HCEC 1CT (cell line): ENCODE measurements at places on chromosomes 4 and X.

DNA sequence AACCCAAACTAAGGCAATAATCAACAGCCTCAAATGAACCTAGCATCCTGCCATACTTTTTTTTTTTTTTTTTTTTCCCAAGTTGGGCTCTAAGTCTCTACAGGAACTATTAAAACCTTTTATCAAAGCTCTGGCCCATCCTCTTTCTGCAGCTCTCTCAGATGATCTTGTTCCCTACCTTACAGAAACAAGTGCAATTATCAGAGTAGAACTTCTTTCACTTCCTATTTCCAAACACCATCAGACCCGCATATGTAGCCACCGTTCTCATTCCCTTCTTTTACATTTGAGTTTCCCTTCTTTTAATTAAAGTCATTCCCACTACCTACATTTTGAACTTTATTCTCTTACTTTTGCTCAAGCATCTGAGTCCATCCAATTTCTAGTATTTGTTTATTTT lies 690.6 kb downstream of the DMD start:
- no peak for DNase-seq

GRCh38 chr4:183499801-183500200 lies 5.1 kb upstream of the ING2 start:
- DNase-seq, result no peak

DNA sequence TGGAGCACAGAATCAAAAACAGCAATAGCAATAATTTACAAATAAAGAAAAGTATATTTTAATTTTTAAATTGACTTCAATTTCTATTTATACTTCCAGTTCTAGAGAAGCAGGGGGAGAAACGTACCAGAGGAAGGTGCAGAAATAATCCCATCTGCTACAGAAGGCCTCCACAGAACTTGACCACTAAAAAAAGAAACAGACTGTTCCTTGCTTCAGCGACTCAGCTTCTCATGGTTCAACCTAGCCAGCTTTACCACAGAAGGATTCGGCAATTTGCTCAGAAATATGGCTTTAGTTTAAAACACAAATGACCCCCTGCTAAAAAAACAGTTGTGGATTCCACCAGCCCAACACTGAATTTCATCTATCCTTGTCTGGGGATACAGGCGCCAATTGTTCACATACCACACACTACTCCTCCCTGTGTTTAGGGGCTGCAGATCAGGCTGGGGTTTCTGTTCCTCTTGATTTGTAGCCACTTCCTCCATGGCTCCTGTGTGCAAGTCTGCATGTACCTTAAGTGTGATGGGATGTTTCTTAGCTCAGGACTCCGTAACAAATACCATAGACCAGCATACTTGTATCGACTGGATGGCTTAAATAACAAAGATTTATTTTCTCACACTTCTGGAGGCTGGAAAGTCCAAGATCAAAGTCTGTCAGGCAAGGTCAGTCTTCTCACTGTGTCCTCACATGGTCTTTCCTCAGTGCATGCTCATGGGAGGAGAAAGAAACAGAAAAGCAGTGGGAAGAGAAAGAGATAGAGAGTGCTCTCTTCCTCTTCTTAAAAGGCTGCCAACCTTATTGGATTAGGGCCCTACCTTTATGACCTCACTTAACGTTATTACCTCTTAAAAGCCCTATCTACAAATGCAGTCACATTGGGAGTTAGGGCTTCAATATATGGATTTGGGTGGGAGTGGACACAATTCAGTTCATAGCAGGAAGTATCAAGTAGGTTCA lies 79.1 kb downstream of the AMOT start:
- no peak for DNase-seq

GRCh38 chr4:57156242-57156990 lies 46.2 kb upstream of the IGFBP7 start:
- no peak for DNase-seq

DNA sequence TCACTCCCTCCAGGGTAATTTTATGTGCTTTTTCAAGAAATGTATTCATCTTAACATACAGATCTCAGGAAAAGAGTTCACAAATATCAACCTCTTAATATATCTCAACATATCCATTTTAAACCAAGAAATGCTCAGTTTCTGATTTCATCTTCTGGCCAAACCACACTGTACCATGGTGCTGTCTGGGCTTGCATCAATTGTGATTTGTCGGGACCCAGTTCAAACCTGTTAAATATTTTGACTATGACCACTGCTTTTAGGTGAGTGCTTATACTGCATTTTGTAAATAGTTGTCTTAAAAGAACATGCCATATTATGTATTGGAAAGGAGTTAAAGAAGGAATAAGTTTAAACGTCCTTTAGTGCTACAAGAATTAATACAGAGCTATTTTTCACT lies 352.1 kb downstream of the SPOCK3 start:
- DNase-seq, result no peak

DNA sequence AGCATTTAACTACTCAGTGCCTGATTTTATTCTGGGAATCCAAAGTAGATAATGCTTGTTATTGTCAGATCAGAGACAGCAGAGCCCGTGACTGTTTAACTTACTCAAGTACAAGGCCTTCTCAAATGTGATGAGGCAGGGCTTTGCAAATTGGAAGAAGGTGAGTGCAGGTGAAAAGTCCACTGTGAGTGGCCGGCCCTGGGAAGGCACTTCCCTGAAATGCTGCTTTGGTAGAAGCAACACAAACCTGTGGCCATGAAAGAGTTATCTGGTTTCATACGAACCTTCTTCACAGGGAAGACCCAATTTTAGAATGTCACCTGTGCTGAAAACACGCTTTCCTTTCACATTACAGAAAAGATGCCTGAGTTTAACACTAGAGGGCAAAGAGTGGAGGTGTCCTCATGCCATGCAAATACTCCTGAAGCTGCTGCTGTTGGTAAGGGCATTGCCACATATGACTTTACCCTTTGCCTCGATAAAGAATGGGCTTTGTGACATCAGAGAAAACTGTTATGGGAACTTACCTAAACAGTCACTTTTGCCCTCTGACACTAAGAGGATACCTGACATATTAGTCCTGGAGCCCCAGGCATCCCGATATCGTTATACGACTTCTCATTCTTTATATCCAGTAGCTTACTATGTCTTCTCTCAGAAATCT lies 8.0 kb downstream of the PPARGC1A start:
- no peak for DNase-seq

DNA sequence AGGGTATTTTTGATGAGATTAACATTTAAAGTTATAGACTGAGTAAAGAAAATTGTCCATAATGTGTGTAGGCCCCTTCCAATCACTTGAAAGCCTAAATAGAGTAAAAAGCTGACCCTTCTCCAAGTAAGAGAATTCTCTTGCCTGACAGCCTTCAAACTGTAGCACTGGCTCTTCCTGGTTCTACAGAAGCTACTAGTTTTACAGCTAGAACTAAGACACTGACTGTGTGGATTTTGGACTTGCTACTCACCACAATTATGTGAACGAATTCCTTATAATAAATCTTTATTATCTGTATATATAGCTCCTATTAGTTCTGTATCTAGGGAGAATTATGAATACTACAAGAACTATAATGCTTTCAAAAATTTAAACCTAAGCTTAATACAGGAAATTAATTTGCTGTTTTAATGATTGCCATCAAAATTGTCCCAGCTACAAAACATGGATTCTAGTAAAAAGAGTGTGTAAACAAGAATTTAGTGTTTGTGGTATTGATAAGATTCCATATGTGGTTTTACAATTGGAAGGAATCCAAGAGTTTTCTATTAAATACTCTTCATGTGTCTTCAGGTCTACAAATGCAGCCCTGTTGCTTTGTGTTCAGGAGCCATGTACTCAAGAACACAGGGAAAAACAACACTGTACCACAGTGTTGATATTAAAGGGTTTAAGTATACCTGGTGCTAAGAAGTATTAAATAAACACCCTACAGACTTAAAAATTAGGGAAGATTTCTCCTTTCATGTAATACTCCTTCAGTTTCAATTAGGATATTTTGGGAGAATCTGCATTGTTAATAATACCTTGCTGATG lies 366.5 kb downstream of the CXXC4 start:
- DNase-seq, result no peak

- no peak for DNase-seq
Measured at GRCh38 chr4:95129031-95129430, 371.3 kb downstream of the BMPR1B start.

DNA sequence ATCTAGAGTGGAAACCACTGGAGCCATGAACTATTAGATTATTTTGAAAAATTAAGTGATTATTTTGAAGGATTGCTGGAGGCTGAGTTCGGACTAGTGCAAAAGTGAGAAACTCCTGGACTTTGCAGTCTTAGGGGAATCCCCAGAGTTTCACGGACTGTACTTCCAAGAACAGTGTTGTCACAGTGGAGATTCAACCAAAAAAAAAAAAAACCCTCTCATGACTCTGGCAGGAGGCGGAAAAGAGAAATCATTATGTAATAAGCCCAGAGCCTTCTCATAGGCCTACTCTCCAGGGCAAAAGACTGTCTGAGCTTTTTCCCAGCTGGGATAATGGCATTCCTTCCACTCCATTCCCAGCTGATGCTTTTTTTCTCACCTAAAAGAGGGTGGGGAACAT lies 16.8 kb upstream of the C4orf51 start:
- no peak for DNase-seq

GRCh38 chr4:56186808-56187523 lies 200.3 kb downstream of the AASDH start:
- no peak for DNase-seq

- no peak for DNase-seq
Measured at GRCh38 chr4:1731180-1731579, 9.9 kb downstream of the TACC3 start.

- DNase-seq, result no peak
Measured at GRCh38 chr4:139509727-139510410, 46.1 kb downstream of the SETD7 start.

DNA sequence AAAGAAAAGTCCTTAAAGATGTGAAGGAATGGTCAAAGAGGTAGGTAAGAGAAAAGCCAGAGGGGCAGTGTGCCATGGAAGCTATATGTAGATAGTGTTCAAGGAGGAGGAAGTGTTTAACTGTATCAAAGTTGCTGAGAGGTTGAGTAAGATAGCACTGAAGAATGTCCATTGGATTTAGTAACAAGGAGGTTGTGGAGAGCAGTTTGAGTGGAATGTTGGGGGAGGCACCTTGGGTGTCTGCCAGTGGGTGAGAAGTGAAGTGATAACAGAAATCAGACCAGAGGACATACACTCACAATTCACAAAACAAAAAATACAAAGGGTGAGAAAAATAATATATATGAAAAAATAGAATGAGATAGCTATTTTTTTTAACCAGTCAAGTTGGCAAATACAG lies 121.3 kb upstream of the AMOT start:
- no peak for DNase-seq

GRCh38 chr4:38119668-38120385 lies 159.6 kb downstream of the PTTG2 start:
- DNase-seq, result peak; percentile 67

DNA sequence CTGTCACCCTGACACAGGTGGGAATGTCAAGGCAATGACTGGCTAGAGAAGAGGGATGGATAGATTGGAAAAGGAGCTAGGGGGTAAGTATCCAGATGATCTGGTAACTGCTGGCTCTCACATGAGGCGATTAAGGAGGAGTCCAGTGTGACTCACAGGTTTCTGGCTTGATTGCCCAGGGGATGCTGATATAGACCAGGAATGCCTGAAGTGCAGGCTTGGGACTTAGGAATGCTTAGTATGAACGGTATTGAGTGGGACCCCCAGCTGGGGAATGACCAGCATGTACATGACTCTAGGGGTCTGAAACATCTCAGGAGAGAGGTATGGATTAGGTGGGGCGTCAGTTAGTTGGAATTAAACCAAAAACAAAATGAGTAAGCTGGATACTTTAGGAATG lies 65.8 kb upstream of the PRPS1 start:
- peak; percentile 75 for DNase-seq

- no peak for DNase-seq
Measured at GRCh38 chr4:114149-114548, 10.2 kb upstream of the ZNF718 start.

GRCh38 chr4:8295471-8295870 lies 25.9 kb downstream of the HTRA3 start:
- no peak for DNase-seq

- peak; percentile 94 for DNase-seq
Measured at GRCh38 chrX:45515262-45516215, 314.9 kb upstream of the DIPK2B start.

DNA sequence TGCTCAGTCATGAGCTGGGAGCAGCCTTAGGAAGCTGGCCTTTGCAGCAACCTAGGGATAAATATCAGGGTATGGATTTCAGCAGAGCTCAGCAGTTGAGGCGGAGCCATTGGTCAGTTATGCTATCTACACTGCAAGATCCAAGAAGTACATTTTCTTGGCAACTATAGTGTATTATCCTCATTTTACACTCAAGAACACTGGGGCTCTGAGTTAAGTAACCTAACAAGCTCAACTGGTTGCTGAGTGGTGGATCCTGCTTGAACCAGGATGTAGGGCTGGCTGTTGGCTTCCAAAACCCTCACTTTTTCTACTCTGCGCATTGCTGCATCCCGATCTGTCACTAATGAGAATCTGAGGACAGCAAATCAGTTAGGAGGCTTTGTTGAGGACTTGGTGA lies 1.5 kb upstream of the SCARB2 start:
- DNase-seq, result no peak

DNA sequence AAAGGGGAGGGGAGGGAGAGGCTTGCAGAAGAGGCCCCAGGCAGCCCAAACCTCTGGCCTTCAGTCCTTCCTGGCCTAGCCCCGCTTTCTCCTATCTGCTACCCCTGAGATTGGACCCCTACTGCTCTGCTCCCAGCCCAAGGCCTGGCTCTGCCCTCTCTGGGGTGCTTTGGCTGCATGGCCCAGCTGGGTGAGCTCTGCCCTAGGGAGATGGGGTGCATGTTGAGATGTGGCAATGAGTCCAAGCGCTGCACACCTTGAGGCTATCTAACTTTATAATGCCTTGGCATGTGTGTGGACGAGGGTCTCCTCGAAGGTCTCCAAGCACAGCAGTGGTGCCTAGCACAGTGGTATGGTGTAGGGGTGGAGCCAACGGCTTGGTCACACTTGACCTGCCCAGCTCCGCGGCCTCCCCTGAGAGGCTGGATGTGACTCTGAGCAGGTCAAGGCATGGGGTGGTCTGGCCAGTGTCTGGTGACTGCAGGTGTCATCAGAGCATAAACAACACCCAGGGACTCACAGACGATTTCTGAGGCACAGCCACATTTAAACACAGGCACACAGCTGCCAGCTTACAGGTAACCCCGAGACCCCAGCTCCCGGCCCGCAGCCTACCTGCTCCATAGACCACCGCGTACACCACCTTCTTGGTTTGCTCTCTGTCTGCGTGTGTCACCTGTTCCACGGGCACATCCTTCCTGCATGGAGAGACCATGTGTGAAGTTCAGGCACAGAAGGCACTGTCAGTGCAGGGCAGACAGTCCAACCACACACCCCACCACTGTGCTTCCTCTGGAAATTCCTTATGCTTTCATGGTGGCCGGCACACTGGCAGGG lies 36.3 kb downstream of the NAT8L start:
- no peak for DNase-seq

DNA sequence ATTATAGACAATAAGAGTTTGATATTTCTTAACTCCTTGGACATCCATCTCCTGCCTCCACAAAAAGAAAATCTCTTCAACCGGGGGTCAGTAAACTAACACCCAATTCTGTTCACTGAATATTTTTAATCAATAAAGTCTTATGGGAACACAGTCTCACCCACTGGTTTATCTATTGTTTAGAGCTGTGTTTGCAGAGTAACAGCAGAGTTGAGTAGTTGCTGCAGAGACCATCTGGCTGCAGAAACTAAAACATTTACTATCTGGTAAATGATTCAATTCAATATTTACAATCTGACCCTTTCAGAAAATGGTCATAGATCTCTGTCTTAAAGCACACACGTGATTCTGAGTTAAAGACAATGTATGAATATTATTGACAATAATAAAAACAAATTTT lies 94.0 kb downstream of the TMA16 start:
- DNase-seq, result no peak
